ENCODE measurements at places on chromosomes 11 and 22.

DNA sequence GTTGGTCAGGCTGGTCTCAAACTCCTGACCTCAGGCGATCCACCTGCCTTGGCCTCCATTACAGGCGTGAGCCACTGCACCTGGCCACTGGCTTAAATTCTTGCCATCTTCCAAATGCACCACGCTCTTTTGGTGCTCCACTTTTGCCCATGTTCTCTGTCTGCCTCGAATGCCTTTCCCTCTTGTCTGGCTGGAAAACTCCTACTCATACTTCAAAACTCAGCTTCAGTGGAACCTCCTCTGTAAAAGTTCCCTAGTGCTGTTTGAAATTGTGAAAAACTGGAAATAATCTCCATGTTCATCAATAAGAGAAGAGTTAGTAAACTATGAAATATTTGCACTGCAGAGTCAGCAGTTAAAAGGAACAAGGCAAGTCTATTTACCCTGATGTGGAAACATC is 11.5 kb downstream of the VWCE start:
- DNase-seq = no peak

GRCh38 chr11:3840870-3841425 is at the start of gene RHOG:
Gene RHOG, minus strand, starts transcription at chr11:3840959. Its CDS starts 12,821 bp downstream, at chr11:3828138.
- peak; percentile 82 for DNase-seq

GRCh38 chr11:313787-314553 is at the start of gene IFITM1:
Gene IFITM1, plus strand, starts transcription at chr11:314040. Its CDS starts 131 bp downstream, at chr11:314171.
- peak; percentile 72 for DNase-seq

DNA sequence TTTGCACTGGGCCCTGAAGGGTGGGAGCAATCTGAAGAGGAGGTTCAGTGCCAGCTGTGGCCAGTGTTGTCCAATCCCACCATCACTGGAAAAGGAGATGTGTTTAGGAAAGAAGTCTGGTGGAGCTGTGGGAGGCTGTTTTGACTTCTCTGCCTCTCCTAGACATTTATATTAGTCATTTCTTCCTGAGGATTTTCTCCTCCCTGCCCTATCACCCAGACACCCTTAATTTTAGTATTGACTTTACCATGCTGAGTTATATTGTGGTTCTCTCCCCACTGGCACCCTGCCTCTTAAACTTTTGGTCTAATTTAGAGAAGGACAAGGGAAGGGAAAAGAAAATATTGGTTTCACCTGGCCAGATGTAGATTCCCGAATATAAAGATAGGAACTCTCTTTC is 159.1 kb downstream of the WNT11 start:
- no peak for DNase-seq

DNA sequence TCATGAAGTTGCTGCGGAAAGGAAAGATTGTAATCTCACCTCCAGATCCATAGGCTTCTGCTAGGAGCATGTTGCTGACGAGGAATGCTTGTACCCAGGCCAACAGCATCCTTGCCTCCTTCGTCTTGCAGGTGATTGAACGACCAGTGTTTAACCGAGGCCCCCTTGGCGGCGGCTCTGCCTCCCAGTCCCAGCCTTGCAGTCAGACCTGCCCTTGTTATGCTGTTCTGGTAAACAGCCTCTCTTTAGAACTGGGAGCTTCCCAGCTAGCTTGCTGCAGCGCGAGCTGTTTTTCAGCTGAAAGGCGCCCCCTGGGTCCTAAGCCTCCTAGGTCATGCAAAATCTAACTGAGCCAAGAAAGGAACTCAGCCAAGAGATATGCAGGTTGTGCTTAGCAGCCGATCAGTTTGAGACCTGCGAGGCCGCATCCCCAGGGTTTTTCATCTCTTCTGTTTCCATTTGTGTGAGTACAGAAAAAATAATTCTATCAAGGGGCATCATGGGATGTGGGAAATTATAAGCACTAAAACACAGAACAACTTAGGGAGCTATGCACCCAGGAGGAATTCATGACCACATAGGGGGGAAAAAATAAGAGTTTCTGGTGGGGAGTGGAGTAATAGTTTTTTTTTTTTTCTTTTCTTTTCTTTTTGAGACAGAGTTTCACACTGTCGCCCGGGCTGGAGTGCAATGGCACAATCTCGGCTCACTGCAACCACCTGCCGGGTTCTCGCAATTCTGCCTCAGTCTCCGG is at the start of gene PIK3IP1:
TSS of gene PIK3IP1 (minus strand) at position 253 of the 754 bp plus-strand sequence. CDS start at position 109, 144 bp downstream.
- peak; percentile 76 for DNase-seq

DNA sequence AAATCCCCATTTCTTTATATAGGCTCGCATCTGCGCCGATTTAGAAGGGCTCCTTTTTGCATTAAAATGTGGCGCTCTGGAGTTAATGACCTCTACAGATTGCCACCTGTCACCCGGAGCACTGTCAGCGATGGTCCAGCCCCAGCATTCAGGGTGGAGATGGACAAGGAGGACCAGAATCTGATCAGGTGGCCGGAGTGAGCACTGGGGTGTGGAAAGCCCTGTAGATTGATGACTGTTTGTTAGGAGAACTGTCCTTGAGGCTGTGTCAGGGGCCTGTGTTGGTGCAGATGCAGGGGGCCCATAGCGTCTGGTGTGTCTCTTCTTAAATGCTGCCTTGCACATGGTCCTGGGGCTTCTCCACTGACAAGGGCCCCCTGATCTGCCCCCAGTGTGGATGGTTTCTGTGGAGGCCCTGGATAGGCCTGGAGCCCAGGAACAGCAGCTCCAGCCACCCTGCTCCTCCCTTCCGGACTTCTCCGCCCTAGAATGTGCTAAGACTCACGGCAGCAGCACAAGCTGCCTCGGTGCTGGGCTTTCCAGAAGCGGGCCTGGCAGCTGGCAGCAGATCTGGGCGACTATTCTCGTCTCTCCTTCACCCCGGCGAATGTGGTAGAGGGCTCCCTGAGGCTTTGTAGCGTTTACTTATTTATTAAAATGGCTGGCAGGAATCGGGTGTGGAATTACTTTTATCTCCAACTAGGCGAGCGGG is 1333.3 kb downstream of the BRD1 start:
- no peak for DNase-seq

GRCh38 chr11:117969160-117969991 is 16.8 kb upstream of the IL10RA start:
- no peak for DNase-seq

GRCh38 chr11:113673550-113674396 is 32.3 kb downstream of the TMPRSS5 start:
- peak; percentile 30 for DNase-seq

DNA sequence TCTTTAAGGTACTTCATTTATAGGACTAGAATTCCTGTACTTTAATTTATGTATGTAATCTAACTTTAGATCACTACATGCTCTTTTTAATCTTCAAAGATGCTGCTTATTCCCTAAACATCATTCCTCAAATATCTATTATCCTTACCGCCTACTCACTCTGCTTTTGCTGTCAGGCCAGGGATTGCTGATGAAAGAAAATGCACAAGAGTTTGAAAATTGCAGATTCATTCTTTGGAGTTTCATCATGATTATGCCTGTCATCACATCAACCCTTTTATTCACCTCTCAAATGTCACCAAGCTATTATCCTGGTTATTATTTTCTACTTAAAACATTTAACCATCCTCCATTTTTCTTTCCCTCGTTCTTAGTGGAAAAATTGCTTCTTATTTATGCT is 802.7 kb downstream of the METTL15 start:
- DNase-seq = peak; percentile 25

- DNase-seq = peak; percentile 77
Observed at GRCh38 chr11:117319214-117319840, 3.3 kb upstream of the BACE1 start.

DNA sequence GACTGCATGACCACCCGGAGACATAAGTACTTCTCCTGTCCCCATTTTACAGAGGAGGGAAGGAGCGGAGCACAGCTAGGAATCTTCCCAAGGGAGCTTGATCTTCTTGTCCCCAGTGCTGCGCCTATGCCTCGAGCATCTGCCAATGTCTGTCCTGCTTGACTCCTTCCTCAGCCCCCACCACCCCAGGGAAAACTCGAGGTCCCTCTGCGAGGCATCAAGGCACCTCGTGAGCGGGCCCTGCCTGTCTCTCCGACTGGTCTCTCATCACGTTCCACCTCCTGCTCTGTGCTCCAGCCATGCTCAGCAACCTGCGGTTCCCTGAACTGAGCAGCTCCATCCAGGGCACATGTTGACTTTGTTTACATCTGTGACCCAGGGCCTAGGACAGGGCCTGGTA is 2.5 kb downstream of the NCF4 start:
- DNase-seq = no peak

- no peak for DNase-seq
Observed at GRCh38 chr11:64809781-64810241, 540 bp downstream of the MEN1 start.

DNA sequence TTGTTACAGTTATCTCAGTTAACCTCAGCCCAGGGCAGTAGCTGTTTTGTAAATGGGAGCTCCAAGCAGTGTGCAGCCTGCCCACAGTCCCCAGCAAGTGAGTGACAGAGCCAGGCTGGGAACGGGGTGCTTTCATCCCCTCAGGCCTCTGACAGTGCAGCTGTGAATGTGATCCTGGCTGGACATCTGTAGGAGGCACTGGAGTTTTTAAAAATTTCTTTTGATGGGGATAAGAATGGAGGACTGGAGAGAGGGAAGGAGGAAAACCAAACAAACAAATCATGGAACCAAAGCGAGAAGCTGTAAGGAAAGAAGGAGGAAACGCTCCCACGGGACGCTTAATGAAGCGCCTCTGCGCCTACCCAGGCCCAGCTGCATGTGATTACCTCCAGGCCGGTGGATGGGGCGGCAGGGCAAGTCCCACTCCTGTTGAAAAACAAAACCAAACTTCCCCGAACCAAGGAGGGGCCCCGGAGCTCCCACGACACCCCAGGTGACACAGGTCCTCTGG is 40.6 kb downstream of the SCUBE1 start:
- no peak for DNase-seq

DNA sequence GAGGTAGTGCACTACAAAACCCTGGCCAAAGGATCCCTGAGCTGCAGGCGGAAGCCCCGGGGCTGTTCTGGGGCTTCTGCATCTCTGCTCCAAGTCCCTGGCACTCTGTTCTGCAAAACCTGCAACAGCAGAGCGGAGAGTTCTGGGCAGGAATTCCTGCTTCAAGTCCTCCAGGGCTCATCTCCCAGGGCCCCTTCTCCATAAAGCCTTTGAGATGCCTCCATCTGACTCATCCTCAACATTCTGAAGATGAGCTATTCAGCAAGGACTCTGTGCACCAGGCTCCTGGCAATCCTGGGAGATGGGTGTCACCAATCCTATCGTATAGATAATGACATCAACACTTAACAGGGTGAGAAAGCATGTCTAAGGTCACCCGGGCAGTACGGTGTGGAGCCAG is 19.3 kb downstream of the SYN3 start:
- DNase-seq = no peak

- no peak for DNase-seq
Observed at GRCh38 chr11:78457448-78457847, 39.8 kb upstream of the GAB2 start.

DNA sequence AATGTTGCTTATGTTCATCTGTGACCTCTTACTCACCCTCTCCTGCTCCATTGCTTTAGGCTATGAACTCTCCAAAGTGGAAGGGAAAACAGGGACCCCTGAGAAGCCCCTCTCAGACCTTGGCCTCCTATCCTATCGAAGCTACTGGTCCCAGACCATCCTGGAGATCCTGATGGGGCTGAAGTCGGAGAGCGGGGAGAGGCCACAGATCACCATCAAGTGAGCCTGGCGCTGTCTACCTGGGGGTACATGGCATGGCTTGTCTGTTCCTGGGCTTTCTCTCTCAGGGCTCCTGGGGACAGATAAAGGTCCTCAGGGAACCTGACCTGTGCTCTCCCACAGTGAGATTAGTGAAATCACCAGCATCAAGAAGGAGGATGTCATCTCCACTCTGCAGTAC is 2.1 kb downstream of the RNASEH2C start:
- DNase-seq = no peak

DNA sequence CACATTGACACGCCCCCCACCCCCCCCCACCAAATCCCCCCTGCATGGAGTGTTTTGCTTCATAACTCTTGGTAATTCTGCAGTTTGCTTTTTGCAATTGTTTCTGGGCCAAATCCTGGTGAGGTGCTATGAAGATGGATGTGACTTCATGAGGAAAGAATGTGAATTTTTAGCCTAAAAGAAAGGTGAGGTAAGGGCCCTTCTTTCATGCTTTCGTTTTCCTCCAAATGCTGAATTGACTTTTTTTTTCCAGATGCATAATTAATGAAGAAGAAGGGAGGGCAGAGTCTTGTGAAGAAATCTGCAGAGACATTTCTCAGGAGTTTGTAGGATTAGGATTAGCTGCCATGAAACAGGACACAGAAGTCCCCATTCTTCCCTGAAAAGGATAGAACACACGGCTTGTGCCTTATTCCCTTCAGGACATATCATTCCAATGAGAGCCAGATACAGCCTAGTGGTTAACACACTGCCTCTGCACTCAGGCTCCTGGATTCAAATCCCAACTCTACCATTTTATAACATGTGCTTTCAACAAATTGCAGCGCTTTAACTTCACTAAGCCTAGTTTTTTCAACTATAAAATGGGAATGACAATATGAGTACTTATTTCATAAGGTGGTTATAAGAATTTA is 19.6 kb upstream of the TBCEL start:
- DNase-seq = no peak

Data from fibroblast of skin of abdomen (primary cell).